RWPE2 (cell line): ENCODE measurements at places on chromosomes 16 and 17.

DNA sequence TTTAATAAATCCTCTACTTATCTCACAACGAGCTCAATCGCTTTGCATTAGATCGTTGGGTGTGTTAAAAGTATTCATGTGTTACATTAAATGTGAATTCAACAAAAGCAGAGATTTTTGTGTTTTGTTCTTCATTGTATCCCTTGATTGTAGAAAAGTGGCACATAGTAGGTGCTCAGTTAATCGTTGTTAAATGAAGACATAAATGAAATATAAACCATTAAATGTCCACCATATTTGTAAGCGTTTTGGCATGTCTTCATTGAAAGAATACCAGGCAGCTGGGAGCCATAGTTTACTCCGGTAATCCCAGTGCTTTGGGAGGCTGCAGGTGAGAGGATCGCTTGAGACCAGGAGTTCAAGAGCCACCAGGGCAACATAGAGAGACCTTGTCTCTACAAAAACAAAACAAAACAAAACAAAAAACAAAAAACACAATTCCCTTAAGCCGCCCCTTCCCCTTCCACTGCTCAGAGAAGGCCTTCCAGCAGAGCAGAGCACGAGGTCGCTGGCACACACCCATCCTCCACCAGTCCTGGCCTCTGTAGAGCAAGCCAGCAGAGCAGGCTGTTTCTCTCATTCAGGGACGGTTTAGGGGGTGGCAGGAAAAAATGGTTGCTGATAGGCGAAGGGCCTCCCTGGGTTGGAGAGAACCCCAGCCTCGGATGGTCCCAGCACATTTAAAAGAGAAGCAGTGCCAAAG is 673 bp upstream of the CHD9 start:
- no peak for DNase-seq

DNA sequence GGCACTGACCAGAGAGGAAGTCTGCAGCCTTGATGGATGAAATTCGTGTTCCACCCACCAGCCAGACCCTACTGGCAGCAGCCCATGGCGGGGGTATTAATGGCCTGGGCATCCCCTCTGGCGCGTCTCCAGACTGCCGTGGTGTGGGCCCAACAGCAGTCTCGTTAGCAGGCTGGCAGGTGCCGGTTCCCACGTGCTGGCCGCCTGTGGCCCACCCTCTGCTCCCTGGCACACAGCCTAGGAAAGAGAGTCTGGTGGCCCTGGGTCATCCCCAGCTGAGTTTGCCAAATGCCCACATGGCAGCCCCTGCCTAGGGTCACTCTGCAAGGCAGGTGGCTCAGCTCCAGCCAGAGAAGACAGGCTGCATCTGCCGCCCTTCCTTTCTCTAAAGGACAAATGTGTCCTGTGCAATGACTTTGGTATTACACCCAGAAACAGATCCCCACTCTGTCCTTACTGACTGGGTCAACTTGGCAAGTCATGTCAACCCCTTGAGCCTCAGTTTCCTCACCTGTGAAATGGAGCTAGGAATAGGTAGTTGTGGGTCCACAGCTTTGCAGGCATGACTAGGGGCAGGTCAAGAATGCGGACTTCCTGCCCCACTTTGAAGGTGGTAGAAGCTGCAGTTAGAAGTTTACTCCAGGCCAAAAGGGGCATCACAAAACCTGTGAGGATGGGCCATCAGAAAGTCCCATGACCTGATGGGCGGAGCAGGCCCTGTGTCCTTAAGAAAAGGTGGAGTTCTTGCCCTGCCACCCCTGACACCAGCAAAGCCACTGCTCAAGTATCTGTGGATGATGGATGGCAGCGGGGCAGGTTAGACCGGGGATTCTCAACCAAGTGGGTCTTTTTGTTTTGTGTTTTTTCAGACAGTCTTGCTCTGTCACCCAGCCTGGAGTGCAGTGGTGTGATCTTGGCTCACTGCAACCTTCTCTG is 76.6 kb downstream of the ABCC6 start:
- no peak for DNase-seq

GRCh38 chr17:82424001-82424862 is 5.8 kb upstream of the OGFOD3 start:
- no peak for DNase-seq

DNA sequence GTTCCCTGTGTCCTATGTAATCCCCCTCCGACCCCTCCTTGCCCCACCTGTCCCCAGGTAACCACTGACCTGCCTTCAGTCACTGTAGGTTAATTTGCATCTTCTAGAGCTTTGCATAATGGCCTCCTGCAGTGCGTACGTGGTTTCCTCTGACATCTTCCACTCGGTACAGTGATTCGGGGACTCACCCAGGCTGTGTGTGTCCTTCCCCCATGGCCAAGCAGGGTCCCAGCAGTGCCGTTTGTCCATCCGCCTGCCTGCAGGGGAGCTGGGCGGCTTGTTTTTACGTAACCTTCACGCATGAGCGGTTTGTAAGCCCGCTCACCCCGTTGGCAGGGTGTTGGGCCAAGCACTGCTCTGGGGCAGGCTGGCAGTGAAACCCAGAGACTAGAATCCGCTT is 7.9 kb downstream of the MAPK8IP3 start:
- no peak for DNase-seq

DNA sequence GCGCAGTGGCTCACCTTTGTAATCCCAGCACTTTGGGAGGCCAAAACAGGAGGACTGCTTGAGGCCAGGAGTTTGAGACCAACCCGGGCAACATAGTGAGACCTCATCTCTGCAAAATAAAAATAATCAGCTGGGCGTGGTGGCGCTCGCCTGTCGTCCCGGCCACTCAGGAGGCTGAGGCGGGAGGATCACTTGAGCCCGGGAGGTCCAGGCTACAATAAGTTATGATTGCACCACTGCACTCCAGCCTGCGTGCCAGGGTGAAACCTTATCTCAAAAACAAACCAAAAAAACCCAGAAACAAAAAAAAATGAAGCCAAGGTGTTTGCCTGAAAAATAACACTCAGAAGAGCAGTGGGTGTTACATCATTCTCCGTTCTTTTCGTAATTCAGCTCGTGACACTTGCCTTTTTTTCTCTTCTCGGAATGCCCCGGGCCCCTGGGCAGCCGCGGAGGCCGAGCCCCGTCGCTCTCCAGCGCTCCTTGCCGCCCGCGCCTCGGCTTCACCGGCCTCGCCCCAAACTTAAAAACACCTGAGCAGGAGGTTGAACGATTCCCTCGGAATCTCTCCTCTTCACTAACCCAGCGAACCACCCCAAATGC is 17.0 kb downstream of the PRCD start:
- DNase-seq: no peak

DNA sequence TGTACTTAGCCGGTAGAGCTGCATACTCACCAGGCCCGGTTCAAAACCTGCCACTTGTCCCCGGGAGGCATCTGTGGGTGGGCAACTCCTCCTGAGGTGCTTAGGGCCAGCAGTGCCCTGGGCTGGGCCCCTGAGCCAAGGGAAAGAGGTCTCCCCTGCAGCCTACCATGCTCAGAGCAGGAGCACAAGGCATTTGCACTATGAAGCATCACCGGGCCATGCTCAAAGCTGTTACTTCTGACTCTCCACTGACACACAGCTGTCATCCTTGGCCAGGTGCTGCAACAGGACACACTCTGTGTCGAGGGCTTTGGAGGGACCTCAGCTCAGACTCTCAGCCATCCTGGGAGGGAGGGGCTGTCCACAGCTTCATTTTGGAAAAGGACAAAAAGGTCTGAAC is 37.2 kb downstream of the SLC38A8 start:
- DNase-seq: no peak

- DNase-seq: no peak
Observed at GRCh38 chr16:5187402-5187952, 89.9 kb upstream of the EEF2KMT start.

- DNase-seq: no peak
Observed at GRCh38 chr17:66904760-66905624, 59.5 kb upstream of the CACNG4 start.

DNA sequence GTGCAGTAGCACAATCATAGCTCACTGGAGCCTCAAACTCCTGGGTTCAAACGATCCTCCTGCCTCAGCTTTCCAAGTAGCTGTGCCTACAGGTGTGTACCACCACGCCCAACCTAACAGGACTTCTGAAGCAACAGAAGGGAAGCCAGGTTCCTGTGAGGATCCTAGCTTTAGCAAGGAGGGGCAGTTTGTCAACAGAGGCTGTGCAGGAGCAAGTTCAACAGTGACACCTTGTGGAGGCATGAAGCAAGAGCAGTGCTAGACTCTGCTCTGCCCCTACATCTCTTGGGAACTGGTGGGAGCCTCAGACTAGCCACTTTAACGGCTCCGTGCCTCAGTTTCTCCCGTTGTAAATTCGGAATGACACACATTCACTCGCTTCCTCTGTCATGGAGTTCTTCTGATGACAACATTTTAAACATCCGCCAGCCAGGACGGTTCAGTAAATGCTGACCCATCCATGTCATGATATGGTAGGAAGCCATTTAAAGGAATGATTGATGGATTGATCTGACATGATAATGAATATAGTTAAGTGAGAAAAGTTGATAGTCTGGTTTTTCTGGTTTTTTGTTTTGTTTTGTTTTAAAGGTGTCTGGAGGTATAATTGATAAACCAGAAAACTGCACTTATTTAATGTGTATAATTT is 218.7 kb downstream of the MRTFB start:
- no peak for DNase-seq

DNA sequence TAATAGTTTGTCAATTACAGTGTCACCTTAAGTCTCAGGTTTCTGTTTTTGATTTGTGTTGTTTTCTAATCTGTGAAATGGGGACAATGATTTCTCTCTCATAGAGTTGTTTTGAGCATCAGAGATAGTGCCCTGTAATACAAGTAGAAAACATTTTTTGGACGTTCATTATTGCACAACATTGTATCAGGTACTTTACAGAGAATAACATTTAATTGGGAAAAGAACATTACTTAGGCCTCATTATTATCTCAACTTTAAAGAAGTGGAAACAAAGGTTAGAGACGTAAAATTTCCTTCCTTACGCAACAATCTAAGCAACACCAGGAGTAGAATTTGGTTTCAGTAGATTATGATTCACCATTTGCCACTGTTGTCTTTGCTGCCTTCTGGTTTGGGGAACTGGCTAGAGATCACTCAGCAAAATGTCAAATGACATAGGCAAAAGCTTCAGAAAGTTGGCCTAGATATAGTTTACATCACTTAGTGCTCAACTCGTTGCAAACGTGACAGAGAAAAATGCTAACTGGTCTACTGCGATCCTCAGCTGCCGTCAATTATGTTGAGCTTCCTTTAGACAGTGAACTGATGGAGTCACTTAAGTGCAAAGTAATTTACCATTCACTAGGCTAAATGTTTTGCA is 1026.8 kb downstream of the CDH11 start:
- DNase-seq: no peak

DNA sequence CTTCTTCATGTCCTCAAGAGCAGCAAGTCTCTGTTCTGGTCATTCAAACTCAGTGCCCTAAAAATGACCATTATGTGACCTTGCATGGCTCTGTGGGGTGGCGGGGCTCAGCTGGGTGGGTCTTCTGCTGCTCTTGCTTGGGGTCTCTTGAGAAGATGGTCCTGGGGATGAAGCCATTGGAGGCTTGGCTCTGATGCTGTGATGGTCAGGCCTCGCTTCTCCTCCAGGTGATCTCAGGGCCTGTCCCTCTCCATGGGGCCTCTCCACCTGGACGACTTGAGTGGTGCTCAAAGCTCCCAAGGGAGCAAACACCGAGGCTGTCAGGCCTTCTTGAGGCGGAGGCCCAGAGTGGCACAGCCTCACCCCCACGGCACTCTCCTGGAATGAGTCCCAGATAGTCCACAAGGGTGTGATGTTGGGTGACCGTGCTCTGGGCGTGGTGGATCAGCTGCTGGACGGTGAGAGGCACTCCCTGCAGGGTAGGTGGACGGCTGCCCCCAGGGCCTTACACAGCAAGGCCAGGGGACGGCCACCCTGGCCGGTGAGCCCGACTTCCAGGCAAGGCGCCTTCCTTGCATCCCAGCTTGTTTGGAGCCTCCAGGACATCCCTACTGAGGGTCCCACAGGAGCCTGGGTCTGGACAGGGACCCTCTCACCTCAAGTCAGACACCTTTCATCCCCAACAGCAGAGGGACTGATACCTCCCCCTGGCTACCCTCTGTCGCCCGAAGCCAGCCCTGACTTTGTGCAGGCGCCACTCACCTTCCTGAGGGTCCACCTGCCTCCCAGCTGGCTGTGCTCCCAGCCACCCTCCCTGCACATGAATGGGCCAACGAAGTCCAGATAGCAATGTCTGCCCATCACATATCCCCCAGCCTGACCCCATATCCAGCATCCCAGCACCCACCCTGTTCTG is 48.7 kb downstream of the USP22 start:
- DNase-seq: no peak

DNA sequence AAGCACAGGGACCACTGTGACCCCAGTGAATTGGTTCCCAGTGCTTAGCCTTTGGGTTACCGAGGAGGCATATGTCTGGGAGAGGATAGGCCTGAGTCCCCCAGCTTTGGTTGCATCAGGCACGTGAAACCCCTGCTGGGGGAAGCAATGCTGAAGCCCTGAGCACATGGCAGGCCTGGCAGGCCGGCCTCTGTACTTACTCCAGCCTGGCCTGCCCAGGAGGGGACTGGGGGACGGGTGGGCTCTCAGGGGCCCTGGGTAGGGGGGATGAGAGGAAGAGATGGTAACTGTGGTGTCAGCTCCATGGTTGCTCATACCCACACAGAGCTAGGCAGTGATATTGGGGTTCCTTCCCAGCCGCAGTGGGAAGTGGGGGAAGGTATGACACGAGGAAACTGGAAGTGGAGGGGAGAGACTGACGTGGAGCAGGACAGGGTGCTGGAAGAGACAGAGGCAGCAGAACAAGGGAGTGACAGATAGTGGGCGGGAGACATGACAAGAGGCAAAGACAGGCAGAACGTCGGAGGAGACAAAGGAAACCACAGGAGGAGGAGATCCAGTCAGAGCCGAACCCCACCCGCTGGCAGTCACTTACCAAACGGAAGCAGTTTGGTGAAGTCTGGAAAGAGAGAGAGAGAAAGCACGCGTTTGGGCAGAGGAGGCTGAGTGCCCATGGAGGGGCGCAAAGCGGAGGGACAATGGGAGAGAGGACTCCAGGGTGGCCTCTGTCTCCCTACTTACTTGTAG is 9.1 kb downstream of the TMEM208 start:
- no peak for DNase-seq

DNA sequence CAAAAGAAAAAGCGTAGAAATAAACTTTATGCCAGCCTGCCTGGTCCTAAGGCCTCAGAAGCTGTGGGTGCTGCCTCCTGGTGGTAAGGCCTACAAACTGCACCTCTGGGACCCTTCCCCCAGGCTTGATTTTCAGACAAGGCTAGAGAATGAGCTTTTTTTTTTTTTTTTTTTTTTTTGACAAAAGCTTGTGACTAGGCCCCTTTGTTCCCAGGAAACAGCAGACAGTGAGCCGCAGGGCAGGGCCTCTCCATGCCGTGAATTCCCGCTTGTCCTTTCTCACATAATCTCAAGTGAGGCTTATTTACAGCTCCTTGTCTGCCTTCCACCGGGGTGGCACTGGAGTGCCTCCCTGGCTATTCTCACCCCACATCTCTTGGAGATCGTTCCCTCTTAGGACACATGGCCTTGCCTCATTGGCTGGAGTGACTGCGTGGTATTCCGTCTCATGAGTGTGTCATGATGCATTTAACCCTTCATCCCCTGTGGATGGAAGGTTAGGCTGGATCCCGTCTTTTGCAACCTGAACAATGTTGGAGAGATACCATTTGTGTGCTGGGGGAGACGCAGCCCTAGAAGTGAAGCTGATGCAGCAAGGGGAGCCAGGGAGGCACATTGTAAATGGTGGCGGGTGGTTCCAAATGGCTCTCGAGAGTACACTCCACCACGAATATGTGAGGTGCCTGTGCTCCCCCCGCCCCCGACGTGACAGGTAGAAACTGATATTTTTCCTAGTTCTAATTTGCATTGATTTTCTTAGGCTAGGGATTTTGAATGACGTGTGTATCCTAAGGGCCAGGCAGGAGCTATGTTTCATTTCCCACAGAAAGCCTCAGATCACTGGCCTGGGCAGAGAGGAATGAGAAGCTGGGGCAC is 49.6 kb downstream of the USP22 start:
- DNase-seq: no peak

GRCh38 chr17:70687421-70687820 is 518.1 kb downstream of the KCNJ2 start:
- no peak for DNase-seq
